ENCODE measurements at places on chromosomes 6 and 20.
A peak's percentile ranks its signal among the peaks of the same experiment; 100 is the strongest.

DNA sequence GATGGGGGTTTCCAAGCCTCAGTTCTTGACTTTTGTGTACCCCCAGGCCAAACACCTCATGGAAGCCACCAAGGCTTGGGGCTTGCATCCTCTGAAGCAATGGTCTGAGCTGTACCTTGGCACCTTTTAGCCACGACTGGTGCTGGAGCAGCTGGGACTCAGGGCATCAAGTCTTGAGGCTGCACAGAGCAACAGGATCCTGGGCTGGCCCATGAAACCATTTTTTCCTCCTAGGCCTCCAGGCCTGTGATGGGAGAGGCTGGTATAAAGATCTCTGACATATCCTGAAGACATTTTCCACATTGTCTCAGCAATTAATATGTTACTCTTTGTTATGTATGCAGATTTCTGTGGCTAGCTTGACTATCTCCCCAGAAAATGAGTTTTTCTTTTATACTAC, 269.1 kb upstream of the TBX18 start:
- DNase-seq: no peak

GRCh38 chr6:167495506-167496401, 170.9 kb downstream of the TTLL2 start:
- DNase-seq: no peak

DNA sequence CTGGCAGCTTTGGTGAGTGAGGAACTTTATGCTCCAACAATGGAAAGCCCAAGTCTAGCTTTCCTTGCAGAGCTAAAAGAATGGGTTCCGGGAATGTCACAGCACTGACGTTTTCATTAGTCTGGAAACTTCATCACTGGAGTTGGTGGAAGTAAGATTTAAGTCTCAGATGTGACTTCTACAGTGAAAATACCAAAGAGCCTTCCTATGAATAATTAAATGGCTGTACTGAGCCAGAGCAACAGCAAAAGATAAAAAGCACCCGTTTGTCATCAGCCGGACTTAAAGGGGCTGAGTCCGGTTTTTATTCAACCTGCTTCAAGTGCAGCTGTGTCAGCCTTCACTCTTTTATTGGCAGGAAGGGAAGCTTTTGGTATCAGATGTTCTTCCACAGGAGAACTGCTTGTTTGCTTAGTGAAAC, 46.5 kb upstream of the SHLD1 start:
- no peak for DNase-seq

DNA sequence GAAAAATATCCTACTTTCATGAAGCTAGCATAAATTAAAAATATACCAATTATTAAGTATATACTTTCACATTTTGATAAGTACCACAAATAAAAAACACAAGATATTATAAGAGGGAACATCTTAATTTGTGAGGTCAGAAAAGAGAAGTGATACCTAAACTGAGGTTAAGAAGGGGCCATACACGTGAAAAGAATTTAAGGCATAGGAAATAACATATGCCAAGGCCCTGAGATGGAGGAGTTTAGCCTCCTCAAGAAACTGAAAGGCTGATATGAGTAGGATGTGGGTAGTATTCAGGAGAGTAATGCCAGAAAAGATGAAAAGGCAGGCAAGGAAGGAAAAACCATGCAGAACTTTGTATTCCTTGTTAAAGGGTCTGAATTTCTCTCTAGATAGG, 116.6 kb upstream of the HTR1E start:
- DNase-seq: no peak

GRCh38 chr6:161215193-161215592, 58.7 kb downstream of the AGPAT4 start:
- peak; percentile 95 for DNase-seq

GRCh38 chr6:44025226-44025625, 102.0 kb downstream of the MRPL14 start:
- DNase-seq: no peak

GRCh38 chr6:75611702-75612375, 10.2 kb downstream of the SENP6 start:
- peak; percentile 75 for DNase-seq

DNA sequence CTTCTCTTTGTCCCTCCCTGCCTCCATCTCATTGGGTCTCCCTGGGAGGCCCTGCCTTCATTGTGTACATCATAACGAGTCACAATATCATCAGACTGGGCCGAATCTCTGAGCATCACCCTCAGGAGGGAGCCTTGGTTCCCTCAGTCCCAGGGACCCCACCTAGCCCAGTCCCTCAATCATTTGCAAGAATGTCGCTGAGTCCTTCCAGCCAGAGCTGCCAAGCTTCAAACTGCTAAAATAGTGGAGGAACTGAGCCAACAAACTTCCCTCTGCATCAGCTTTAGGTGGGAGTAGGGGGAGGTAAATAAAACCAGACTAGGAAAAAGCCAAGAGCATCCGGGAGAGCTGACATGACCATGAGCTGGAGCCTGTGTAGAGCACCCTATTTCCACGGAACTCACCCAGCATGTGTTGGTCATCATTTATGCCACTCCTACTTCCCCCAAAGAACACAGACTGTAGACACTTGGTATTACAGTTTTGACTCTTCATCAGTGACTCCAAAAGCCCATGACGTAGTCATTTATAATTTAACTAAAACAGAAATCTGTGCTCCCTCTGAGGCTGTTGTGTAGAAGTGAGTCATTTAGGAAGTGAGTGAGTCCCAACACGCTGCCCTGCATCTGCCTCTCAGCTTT, 28.8 kb upstream of the IL17A start:
- peak; percentile 75 for DNase-seq

GRCh38 chr6:135527116-135527959, 29.8 kb upstream of the AHI1 start:
- no peak for DNase-seq

DNA sequence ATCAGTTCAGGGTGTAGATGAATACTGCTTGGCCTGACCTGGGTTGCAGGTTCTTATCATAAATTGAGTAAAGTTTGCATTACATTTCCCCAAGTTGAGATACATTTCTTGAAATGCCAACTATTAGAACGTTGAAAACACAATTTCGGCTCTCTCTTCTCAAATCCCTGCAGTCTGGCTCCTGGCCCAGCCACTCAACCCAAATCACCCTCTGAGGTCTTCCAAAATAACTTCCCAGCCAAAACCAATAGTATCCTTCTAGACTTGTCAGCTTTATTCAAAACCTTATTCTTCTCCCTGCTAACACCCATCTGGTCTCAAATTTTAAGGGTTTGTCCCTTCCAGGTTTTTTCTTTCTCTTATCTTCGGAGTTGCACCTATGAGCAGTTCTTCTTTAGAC, 263.6 kb downstream of the EYA4 start:
- no peak for DNase-seq

DNA sequence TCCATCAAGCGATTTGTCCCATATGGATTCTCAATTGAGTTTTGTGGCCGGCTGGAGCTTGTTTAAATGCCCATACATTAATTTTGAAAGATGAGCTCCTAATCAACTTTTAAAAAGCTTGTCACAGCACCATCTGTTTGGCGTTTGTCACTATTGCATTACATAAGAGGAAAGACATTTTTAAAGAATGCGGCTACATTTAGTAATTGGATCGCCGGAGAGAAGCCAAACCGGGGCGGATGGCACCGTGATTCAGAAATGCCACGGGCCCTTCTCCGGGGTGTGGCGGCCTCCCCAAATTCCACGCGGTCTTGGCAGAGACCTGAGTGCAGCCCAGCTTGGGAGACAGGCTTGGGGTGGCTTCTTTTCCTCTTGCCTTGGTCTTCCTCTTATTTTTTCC, 67.7 kb upstream of the ZNFX1 start:
- peak; percentile 93 for DNase-seq

GRCh38 chr6:89284081-89284480, 31.0 kb downstream of the GABRR2 start:
- no peak for DNase-seq

DNA sequence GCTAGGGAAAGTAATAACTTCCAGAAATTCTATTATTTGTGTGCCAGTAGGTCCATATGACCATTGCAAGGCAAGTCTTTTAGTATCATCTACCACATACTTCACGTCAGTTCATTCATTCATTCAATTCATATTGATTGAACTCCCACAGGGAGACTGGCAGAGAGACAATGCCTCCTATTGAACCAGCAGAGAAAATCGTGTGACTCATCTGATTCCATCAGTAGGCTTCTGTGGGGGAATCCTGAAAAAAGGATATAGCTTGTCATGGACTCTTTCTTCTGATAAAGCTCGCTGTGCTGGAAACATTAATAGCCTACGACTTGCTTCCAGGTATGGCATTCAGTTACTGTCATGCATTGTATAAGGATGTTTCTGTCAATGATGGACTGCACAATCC, 45.3 kb upstream of the CNR1 start:
- DNase-seq: no peak

DNA sequence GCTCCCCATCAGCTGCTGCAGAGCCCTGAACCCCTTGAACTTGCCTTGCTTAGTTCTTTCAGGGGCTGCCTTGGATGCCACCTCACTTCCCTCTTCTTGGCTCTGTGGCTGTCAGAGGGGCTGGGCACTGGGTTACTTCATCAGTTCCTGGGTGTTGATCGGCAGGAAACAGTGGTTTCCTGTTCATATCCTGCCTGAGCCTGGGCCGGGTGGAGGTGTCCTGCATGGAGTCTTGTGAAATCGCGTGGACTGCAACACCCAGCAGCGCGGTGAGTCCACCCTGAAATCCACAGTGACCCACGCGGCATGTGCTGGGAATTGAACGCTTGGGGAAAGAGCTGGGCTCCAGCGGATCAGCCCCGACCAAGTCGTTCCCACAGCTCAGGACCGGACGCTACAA, 97.5 kb downstream of the CDH26 start:
- peak; percentile 22 for DNase-seq

DNA sequence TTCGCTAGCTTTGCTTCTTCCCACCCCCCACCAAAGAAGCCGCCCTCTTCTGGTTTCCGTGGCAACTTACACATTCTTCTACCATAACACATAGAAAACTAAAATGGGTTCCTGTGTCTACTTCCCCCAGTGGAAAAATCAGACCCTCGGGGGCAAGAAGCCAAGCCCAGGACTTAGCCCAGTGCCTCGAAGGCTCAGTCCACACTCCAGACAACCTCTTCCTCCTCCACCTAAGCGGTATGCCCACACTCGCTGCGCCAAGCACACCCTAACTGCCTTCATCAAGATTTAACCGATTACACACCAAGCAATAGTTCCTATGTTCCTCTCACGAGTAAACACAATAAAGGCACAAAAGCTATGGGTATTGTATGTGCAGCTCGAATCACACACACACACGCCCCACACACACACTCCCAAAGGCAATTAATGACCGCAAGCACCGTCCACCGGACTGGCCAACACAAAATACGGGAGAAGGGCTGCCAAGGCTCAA, 537 bp downstream of the PPIL4 start:
- peak; percentile 89 for DNase-seq

DNA sequence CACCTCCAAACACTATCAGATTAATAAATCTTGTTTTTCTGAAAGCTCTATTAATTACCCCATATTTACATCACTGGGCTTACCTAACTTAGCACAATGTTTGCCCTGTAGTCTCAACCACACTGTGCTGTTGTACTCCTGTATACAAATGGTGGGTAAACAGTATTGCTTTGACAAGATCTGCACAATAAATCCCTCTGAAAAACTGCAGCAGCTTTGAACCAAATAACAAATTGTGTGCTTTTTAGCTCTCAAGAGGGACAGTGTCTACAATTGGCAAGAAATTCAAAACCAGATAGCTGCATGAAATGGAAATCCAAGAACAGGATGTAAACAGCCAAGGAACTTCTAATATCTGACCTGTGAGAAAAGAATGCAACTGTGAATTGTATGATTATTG, 10.4 kb downstream of the KIF6 start:
- no peak for DNase-seq

- no peak for DNase-seq
Measured at GRCh38 chr6:65545920-65546319, 161.1 kb downstream of the EYS start.

DNA sequence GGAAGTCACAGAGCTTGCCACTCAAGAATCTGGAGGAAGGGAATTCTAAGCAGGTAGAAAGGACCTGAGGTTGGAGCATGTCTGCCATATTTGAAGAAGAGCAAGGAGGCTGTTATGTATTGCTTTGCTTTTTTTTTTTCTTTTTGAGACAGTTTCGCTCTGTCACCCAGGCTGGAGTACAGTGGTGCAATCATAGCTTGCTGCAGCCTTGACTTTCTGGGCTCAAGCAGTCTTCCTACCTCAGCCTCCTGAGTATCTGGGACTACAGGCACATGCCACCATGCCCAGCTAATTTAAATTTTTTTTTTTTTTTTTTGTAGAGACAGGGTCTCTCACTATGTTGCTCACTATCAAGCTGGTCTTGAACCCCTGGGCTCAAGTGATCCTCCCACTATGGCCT, 40.8 kb downstream of the ORC3 start:
- DNase-seq: no peak

DNA sequence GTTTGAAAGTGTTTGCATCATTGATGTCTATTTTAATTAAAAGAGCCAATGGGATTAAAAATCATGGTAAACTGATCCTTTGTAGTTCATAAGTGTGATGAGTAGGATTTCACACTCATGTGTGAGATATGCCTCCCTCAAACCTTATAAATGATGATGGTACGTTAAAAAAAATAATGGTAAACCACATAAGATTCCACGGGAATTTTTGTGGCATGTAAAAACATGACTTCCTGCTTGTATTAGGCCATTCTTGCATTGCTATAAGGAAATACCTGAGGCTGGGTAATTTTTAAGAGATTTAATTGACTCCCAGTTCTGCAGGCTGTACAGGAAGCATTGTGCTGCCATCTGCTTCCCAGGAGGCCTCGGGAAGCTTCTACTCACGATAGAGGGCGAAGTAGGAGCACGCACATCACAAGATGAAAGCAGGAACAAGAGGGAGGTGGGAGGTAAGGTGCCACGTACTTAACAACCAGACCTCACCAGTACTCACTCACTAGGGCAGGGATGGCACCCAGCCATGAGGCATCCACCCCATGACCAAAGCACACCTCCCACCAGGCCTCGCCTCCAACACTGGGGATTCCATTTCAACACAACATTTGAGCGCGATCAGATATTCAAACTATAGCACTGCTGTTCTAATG, 187.6 kb upstream of the QKI start:
- DNase-seq: no peak

DNA sequence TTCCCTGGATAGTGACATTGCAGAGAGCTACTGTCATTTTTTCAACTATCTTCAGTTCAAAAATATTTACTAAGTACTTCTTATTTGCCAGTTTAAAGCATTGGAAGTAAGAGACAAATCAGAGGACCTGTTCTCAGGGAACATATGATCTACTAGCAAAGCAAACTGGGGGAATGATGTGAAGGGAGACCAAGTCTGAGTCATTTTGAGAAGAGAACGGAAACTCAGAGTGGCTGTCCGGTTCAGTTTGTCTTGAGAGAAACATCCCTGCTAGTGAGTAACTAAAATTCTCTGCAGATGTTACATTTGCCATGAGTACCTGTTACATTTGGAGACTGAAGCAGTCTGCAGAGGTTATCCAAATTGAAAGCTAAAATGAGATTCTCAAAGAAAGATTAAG, 118.3 kb downstream of the KCNQ5 start:
- peak; percentile 35 for DNase-seq

- DNase-seq: no peak
Measured at GRCh38 chr20:34293589-34293988, 9.6 kb downstream of the AHCY start.

GRCh38 chr6:55568808-55569439, 10.1 kb downstream of the HMGCLL1 start:
- no peak for DNase-seq
